ENCODE measurements at places on chromosomes 7 and 10. TPM values are rescaled to one million over a fixed set of nuclear protein-coding genes. Genes with fewer than 3 reads are reported as not detected.

DNA sequence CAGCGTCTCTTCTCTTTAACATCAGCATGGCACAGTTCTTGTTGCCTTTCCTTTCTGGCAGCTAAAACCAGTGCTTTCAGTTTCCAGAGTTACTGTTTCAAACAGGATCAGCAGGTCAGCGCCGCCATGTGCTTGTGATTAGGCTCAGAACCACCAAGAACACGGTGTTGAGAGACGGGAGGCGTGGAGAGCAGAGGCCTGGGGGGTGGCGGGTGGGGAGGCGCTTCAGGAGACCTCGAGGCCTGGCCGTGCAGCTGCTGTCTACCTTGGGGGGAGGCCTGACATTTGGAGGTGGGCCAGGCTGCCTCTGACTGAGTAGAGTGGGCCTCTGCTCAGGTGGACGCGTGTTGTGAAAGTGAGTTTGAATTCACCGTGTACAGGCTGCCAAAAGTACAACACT lies 22.0 kb downstream of the PFKFB3 start:
- H3K4me3 ChIP-seq, result no peak overlapping the region
- H3K27me3 ChIP-seq, result no peaks in the 10 kb centered on the region
- H3K4me1 ChIP-seq, result no peaks in the 10 kb centered on the region
- H3K36me3 ChIP-seq, result peaks cover 69% of the 10 kb centered on the region
- DNase-seq, result no peak
- H3K27ac ChIP-seq, result no peak overlapping the region

DNA sequence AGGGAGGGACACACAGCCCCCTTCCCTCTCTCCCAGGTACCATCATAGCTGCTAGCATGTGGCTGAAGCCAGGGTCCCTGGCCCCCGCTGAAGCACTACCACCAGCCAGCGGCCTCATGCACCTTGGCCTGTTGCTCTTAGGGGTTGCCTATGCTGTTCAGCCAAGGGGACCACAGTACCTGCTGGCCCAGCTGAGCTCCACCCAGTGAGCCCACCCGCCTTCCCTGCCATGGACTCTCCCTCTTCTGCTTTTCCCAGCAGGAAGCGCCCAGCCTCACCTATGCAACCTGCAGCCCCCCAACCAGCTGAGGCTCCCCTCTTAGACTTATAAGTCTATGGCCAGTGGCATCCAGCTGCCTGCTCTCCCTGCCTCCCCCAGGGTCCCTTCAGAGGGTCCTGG lies 8.7 kb upstream of the MTPAP start:
- peaks cover 9% of the 10 kb centered on the region for H3K4me1 ChIP-seq
- no peaks in the 10 kb centered on the region for H3K36me3 ChIP-seq
- H3K4me3 ChIP-seq, result no peak overlapping the region
- no peak overlapping the region for H3K27ac ChIP-seq

The OPN1SW gene
- not detected for total RNA-seq

The WASL gene
- 30.0 TPM for total RNA-seq

The VWC2 gene
- 0.82 TPM for total RNA-seq

Measured in WTC11 (cell line).